Stimulated activated CD8-positive, alpha-beta memory T cell treated with anti-CD3 and anti-CD28 coated beads, Interleukin-4, amount 100 ng/mL, for 4 hours (primary cell): ENCODE measurements at places on chromosomes 1 and 21.

- DNase-seq: no peak
Observed at GRCh38 chr1:46820560-46821060, 21.8 kb downstream of the CYP4B1 start.

- no peak for DNase-seq
Observed at GRCh38 chr1:113793878-113794834, 18.1 kb downstream of the RSBN1 start.

GRCh38 chr1:85203573-85204171 is 2.9 kb upstream of the SYDE2 start:
- no peak for DNase-seq

DNA sequence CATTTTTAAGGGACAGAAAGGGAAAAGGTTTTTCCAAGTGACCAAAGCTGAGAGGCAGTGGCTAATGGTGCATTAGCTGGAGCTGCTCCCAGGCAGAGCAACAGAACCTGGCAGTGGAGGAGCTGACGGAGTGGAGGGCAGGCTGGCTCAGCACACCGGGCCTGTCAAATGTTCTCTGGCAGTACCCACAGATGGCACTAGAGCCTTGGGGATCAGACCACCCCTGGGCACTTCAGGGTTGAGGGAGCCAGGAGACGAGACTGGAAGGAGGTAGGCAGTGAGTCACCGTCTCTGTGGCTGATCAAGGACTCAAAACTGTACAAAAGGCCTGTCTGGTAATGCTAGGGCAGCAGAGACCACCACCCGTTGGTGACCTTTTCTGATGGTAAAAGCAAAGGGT is 121.7 kb upstream of the KIAA0040 start:
- no peak for DNase-seq

DNA sequence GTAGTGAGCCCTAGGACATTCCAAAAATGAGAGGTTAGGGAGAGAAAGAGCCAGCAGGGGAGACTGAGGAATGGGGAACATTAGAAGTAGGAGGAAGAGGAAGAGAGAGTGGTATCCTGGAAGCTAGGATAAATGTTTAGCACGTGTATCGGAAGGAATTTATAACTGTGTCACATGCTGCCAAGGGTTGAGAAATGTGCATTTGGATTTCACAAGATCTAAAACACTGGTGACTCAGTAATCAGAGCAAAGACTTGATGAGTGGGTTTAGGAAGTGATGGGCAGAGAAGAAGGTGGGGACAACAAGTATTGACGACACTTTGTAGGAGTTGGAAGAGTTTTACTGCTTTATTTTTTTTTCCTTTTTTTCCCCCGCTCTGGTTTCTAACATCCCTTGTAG is 193.9 kb downstream of the FMN2 start:
- DNase-seq: no peak

- no peak for DNase-seq
Observed at GRCh38 chr1:56993475-56993874, 27.7 kb upstream of the C8B start.

GRCh38 chr1:200628223-200628881 is 7.8 kb upstream of the KIF14 start:
- peak; percentile 20 for DNase-seq

GRCh38 chr1:201146626-201147390 is 7.5 kb downstream of the TMEM9 start:
- no peak for DNase-seq

GRCh38 chr1:5416518-5416917 is 575.7 kb downstream of the NPHP4 start:
- no peak for DNase-seq

GRCh38 chr1:162892906-162893611 is 32.1 kb upstream of the CCDC190 start:
- DNase-seq: no peak

DNA sequence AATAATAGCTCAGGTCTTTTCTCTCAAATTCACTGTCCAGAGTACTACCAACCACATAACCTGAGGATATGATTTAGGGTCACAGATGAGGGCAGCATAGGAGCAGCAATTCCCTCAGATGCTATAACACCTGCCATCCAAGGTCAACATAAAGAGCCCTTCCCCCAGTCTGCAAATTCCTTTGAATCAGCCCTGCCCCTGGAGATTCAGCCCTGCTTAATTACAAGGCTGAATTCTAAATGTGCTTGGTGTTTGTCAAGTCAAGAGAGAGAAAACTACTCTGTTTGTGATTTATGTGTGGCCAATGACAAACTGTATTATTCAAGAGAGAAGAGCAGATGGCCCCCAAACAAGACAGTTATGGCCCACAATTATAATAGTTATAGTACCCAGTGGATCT is 195.7 kb upstream of the ADGRL2 start:
- no peak for DNase-seq

DNA sequence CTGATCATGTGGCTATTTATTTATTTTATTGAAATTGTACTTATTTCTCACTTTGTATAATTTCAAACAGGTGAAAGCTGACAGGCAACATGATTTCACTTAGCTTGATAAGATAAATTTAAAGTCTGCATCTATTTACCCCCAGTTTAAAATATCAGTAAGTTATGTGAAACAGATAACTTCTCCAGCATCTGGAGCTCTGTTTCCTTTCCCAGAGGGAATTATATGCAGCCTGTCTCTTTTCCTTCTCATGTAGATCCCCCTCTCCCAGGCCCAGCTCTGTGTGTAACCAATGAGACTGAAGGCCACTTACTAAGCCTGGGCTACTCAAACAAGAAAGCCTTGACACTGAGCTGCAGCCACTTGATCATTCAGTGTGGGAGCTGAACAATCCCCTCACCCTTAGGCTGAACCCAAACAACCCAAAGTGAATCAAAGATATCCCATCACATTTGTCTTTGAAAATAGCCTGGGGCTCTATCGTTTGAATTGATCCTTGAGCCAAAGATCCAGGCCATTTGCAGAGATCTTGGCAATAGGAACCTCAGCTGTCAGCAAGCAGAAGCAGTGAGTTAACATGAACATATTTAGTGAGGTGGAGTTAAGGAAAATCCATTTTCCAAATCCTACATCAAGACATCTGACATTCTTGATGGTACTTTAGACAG is 383.9 kb downstream of the TGFB2 start:
- DNase-seq: no peak

- DNase-seq: no peak
Observed at GRCh38 chr1:114718661-114719423, 2.3 kb upstream of the NRAS start.

- no peak for DNase-seq
Observed at GRCh38 chr21:20040768-20041167, 957.4 kb upstream of the NCAM2 start.

- no peak for DNase-seq
Observed at GRCh38 chr1:22639286-22639685, 2.9 kb downstream of the C1QA start.

- no peak for DNase-seq
Observed at GRCh38 chr1:63828322-63829044, 54.7 kb downstream of the ROR1 start.

- no peak for DNase-seq
Observed at GRCh38 chr1:168763031-168763430, 34.0 kb upstream of the DPT start.

- peak; percentile 37 for DNase-seq
Observed at GRCh38 chr21:33543505-33544129, 779 bp downstream of the SON start.

- DNase-seq: no peak
Observed at GRCh38 chr1:198102454-198102827, 54.4 kb upstream of the NEK7 start.

DNA sequence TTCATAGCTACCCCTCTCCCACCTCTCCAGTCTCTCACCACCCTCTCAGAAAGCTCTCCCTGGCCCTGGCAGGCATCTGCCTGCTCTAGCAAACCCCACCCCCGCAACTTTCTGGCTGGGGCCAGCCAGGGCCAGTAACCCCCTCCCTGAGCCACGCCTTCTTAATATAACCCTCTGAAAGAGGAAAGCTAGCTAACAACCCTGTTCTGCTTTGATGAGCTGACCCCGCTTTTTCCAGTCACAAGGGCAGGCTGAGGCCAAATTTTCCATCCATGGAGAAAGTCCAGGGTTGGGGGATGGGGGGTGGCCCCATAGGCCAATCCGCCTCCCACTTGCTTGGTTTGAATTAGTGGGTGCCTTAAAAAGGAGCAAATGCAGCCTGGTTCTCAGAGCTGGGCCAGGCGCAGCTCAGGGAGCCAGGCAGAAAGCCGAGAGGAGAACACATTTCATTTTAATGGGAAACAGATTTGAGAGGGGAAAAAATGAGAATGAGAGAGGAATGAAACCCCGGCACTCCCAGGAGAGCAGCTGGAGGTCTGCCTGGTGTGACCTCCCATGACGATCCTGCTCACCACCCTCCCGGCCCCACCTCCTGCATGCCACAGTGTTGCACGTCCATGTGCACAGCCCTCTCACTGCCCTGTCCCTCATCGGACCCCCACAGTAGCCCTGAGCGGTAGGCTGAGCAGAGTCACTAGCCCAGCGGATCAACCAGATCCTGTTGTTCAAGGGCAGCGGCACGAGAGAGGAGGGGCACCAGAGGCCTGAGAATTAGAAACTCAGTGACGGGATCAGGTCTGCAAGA is 62.3 kb downstream of the OPTC start:
- no peak for DNase-seq

- DNase-seq: no peak
Observed at GRCh38 chr1:228851618-228852017, 116.3 kb downstream of the RHOU start.

GRCh38 chr1:200329208-200329882 is 80.5 kb downstream of the ZNF281 start:
- DNase-seq: no peak

DNA sequence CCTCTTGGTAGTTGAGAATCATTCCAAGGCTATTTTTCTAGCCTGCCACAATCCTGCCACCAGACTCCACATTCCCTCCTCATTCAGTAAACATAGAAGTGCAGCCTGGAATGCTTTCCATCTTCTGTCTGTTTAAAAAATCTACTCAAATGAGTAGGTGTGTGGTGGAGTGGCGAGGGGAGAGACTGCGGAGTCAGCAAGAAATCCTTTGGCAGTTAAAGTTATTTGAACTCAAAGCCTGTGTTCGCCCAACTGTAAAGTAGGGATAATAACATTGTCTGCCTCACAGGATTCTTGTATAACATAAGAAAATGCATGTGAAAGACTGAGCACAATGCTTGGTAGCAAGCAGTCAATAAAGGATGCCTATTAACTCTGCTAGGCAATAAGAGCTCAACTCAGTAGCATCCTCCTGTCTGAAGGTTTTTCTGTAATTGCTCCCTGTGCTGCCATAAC is 22.2 kb upstream of the DPT start:
- no peak for DNase-seq

GRCh38 chr21:33539616-33540015 is 2.3 kb downstream of the GART start:
- DNase-seq: no peak

DNA sequence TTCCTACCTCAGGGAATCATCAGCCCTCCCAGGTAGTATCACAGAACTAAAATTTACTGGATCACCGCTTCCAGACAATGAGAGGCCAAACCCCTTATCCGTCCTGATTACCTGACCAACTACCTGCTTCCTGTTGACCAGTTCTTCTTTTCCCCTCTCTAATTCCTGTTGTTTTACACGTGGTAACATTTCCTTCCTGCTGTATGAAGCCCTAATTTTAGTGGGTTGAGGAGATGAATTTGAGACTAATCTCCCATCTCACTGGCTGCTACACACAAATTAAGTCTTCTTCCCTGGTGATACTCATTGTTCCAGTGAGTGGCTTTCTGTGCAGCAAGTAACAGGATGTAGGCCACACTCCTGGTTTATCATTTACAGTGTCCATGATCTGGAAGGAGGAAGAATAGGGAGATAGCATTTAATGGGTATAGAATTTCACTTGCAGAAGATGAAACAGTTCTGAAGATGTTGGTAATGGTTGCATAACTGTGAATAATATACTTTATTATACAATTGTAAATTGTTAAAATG is 2112.9 kb downstream of the NCAM2 start:
- no peak for DNase-seq

DNA sequence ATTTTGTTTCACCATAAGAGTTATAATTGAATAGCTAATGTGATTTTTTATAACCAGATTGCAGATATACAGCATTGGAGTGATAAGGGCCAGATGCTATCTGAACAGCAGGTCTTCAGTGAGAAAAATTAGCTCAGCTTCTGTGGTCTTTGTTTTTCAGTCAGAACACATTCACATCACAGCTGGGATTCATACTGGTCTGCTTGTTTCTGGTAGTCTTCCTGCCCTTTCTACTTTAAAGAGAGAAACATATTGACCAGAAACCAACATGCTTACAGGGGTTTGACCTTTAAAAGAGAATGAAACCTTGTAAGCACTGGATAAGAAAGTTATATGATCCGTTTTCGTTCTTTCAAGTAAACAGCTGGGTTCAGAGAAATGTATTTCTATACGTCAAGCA is 213.7 kb upstream of the TMPRSS15 start:
- no peak for DNase-seq

DNA sequence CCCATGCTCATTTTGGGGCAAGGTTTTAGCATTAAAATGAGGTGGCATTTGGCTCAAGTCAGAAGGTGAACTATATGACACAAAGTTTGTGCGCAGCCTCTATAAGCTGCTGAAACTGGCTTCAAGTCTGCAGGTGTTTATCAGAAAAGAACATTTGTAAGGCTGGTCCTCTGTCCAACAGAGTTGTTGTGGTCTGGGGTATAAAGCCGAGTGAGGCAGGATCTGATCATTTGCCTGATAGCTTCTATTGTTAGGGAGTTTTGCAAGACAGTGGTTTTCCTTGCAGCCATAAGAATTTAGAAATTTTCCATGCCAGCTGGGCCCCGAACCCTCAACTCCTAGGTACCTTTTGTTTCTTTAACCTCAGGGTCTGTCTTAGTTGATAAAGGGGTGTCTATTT is 130.8 kb downstream of the PGBD5 start:
- DNase-seq: no peak

DNA sequence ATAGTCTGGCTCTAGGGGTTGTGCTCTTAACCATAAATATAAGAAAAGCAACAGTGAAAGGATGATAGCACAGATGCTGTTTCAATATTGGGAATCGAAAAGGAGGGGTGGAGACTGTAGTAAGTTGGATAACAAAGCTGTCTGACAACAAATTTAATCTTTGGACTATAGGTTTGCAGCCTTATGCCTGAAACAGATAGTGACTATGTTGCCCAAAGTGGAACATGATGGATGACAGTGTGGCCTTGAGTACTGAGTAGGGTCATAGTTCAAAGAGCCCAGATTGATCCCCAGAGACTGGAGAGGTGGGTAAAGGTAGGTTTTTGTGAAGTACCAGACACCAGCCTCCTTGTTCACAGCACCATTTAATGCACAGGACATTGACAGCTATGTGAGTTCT is 144.0 kb upstream of the PALMD start:
- DNase-seq: no peak

GRCh38 chr1:117698398-117699160 is 92.7 kb downstream of the TENT5C start:
- DNase-seq: no peak

DNA sequence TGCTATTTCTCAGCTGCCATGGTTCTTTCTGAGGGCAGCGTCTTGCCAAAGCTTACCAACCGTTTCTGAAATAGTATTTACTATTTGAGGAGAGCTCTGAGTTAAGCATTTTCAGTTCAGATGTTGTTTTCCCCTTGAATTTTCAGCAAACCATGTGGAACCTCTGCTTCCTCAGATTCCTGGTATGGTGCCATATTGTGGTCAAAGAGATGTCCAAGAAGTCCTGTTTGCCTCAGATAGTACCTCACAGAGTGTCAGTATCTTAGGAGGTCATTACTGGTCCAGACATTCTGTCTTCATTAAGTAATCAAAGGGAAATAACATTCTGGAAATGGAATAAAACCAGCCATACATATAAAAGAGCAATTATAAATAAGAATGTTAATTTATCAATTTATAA is 36.6 kb downstream of the VANGL2 start:
- no peak for DNase-seq

- no peak for DNase-seq
Observed at GRCh38 chr1:203584035-203584434, 42.6 kb upstream of the ATP2B4 start.

GRCh38 chr1:229114315-229114714 is 156.6 kb upstream of the RAB4A start:
- DNase-seq: no peak
